ENCODE measurements at places on chromosomes 16 and 17.

GRCh38 chr16:1613728-1614455 is 1.7 kb downstream of the CRAMP1 start:
- DNase-seq: no peak

GRCh38 chr17:1693339-1693738 is 8.7 kb upstream of the PRPF8 start:
- DNase-seq: no peak

DNA sequence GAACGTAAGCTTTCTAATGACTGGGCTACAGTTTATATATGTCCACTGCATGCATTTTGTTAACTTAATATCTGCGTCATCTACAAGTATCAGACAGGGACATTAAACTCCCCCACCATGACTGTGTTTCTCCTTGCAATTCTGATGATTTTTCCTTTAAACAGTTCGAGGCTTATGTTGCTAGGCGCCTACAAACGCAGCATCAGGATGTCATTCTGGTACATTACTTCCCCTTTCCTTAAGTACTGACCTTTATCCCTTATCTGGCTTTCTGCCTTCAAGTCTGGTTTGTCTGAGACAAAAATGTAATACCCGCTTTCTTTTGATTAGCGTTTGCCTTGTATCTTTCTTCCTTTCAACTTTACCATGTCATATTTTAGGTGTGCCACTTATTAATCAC is 362.4 kb downstream of the SLC39A11 start:
- DNase-seq: no peak

DNA sequence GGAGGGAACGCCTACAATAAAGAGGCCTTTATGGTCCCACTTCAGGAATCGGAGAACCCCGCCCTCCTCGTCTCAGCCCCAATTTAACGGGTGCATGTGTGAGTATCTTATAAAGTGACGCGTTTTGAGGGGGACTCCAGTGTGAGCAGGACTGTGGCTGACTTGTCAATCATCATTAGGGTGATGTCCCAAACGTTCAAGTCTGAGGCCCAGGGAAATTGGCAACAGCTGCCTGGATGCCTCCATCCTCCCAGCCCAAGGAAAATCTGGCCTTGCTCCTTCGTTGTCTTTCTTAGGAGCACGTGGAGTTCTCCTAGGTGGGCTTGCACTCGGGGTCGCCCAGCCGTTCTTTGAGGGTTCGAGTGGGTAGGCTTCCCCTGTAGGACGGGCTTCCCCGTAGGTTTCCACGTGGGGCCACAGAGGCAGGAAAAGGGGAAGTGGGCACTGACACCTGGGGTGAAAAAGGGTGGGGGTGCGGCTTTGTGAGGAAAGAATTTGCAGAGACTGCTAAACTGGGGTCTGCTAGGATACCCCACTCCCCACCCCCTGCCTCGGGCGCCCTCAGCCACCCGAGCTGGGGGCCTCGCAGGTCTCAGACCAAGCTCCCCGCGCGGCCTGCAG is 561 bp upstream of the HERPUD1 start:
- no peak for DNase-seq

DNA sequence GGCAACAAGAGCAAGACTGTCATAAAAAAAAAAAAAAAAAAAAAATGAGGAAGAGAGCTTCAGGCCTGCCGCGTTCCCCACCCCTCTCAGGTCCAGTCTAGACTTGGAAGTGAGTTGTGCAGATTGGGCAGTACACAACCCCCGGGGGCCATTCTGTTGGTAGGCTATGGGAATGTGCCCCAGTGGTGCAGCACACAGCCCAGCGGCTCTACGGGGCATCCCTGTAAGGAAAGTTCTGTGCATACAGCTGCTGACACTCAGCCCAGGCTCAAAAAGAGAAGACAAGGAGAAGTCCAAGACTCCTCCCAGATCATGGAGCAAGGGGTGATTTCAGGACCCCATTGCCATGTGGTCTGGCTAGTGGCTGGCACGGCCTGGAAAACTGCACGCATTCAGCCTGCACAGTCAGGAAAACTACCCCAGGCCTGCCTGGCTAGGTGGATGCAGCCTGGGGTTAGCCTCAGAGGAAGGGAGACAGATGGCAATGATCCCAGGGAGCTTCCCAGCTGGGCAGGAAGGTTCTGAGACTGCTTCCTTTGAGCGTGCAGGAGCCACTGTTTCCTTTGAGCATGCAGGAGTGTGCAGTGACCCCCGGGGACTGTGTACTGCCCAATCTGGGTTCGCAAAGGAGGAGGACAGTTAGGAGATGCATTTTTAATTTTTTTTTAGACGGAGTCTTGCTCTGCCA is 44.8 kb downstream of the PECAM1 start:
- DNase-seq: no peak
